HEK293T (cell line): ENCODE measurements at places on chromosomes 5 and 9.

GRCh38 chr9:130336885-130337284 lies 71.3 kb downstream of the HMCN2 start:
- no peak for DNase-seq

DNA sequence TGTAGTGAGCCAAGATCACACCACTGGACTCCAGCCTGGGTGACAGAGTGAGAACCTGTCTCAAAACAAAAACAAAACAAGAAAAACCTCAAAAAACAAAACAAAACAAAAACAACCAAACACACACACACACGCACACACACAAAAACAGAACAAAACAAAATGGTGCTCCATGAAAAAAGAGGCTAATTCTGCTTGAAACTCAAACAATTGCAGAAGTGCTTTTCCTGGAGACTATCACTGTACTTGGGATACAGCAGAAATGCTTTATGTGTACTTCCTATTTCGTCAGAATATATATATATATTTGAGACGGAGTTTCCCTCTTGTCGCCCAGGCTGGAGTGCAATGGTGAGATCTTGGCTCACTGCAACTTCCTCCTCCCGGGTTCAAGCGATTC lies 49.9 kb upstream of the HSPA9 start:
- no peak for DNase-seq

- no peak for DNase-seq
Measured at GRCh38 chr5:178383301-178383918, 150.8 kb upstream of the PHYKPL start.

DNA sequence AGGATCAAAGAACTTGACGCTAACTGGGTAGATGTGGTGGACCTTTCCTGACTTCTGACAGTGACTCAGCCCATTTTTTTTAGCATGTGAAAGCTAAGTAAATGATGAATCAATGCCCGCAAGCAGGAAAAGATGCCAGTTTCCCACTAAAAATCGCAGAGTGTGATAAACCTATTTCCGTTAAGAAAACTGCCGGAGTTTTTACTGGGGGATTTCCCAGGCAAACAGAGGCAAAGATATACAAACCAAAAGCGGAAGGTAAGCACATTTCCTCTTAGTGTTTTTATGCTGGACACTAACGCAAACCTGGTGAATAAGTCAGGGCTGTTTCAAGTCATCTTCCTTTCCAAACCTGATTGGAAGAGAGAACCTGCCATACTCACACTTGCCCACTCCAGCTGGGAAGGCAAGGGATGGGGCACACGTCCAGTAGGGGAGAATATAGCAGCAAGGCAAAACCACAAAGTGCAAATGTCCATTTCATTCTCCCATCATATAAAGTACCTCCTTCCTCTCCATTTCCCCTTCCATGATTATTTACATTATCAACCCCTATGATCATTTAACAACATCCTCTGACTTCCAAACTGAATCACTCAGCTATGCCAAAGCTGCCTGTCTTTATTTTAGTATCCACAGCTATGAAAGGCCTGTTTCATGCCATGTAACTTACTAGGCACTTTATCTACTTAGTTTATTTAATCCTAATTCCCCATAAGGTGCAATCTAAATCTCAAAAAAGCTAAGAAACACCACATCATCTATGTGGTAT lies 349.7 kb upstream of the RFX3 start:
- no peak for DNase-seq

DNA sequence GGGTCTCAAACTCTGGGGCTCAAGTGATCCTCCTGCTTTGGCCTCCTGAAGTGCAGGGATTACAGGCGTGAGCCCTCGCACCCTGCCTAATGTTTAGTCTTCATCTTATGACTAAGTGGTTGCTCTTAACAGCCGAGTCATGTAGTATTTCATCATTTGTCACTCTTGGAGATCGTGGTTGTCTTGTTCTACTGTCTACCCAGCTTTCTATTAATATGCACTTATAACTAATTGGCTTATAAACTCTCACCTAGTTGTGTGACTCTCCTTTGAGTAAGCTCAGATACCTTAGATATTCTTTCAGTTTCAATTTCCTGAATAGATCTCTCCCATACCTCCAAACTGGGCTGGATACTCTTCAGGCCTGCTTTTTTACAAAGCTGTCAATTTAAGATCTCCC lies 19.9 kb downstream of the SLC44A1 start:
- DNase-seq, result no peak

- DNase-seq, result no peak
Measured at GRCh38 chr9:135574943-135575342, 13.4 kb downstream of the PAEP start.

DNA sequence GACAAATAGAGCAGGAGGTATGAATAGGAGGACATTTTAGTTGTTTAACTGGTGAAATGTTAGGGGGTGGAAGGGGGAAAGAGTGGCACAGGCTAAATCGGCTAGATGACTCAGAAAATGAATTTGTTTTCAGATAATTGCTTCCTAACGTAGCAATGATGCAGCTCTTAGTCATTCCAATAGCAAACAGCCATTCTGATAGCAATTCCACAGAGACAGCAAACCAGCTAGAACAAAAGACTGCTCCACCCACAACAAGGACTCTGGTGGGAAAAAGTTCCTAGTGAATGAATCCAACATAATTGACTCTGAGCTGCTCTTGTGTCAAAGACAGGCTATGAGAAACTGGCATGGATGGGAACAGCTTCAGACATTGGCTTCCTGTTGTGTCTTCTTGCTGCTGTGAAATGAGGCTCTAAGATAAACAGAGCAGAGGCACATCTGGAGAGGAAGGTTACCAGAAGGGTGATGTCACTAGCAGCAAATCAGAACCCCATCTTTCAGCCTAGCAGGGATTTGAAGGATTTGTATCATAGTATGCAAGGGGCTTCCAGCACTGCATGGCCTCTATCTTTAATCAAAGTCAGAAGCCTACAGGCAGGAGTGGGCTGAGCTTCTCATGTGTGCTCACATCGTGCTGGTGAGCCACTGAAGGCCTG lies 28.1 kb upstream of the F2RL1 start:
- DNase-seq, result no peak

DNA sequence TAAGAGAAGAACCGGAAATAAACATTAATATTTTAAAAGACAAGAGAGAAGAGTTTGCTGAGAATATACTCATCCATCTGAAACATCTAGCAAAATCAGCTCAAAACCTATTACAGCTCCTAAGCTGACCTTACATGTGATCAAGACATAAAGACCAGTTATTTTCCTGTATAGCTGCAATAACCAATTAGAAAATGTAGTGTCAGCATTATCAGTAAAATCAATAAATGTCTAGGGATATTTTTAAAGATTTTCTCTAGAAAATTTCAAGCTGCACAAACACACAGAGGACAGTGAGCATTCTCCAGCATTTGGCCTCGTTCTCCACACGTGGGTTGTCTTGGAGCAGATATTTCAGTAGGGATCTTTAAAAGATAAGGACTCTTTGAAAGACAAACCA lies 127.6 kb upstream of the CACNA1B start:
- no peak for DNase-seq

DNA sequence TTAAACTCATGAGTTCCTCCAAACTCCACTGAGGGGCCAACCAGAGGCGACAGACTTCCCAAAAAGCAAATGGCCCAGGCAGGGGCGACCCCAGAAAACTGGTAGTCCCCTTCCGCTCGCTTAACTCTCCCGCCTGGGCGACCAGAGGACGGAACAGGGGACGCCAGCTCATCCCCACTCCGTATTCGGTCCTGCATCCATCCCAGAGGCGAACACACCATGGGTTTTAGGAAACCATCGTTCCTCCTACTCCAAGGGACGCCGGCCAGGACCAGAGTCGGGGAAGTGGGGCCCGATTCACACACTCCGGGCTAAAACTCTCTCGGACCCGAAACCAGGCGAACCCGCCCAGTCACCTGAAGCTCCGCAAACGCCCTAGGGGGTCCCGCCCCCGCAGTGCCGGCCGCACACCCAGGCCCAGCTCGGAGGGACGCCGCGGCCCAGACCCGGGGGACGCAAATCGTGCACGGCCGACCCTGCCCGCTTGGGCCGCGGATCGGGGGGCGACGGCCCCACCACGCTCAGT lies 478 bp downstream of the TEX10 start:
- peak; percentile 43 for DNase-seq

GRCh38 chr5:42858687-42859086 lies 47.0 kb upstream of the SELENOP start:
- no peak for DNase-seq

DNA sequence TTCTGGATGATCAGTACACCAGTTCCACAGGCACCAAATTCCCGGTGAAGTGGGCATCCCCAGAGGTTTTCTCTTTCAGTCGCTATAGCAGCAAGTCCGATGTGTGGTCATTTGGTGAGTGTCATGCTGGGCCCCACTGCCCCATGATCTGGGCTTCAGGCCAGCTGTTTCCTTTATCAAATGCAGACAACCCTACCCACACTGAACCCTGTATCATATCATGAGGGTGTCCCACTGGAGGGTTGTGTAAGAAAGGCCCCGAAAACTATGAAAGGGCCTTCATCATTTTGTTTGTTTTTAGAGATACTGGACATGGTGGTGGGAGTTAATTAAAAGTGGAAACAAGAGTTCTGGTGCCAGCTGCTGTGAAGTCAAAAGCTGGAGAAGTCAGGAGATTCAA lies 20.0 kb upstream of the CYFIP2 start:
- no peak for DNase-seq
